HL-60 (cell line): ENCODE measurements at places on chromosomes 7 and 10.

GRCh38 chr10:92593619-92594588 is 974 bp downstream of the KIF11 start:
- no peak for DNase-seq

- no peak for DNase-seq
Measured at GRCh38 chr7:55966851-55967250, 2.5 kb downstream of the NIPSNAP2 start.

DNA sequence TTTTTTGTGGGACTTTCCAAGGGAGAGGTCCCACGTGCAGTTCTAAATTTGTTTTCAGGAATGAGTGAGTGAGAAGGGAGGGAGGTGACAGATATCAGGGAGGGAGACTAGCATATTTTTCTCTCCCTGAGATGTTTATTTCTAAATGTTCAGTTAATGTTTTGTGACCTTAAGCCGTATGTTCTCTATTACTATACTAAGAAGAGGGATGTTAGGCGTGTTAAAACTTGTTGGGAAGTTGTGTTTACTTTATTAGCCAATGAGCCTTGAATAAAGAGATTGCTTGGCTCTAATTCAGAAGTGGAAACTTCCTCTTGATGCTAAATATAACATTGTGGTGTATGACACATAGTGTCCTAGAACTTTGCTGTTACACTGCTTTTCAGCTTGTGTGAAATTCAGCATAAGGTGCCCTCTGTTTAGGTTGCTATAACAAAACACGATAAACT is 37.3 kb downstream of the DNAH11 start:
- DNase-seq, result peak; percentile 29

DNA sequence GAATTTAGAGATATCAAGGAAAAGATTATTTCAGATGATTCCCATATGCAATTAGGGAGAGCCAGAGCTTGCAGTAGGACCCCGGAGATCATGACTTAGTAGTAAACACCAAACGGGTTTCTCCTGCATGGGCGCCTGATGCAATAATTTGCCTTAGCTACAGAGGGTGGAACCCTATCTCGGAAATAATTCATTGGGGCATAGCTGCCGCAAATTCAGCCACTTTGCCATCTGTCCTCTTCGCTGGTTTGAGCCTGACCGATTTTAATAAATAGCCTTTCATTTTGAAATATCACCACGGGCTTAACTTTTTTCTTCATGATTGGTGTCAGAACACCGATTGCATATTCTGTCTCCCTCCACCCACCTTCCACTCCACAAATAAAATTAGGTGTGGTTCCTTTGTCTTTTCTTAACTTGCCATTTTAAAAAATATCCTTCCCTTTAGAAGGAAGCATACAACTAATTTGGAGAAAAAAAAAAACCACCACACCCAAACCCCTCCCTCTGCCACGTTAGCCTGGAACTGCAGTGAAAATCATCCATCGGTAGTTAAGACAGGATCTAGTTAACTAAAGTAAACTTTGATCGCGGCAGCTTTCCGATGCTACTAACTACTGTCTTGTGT is 1.4 kb downstream of the GARS1 start:
- DNase-seq, result no peak

GRCh38 chr7:22305706-22306105 is 51.2 kb downstream of the RAPGEF5 start:
- no peak for DNase-seq

DNA sequence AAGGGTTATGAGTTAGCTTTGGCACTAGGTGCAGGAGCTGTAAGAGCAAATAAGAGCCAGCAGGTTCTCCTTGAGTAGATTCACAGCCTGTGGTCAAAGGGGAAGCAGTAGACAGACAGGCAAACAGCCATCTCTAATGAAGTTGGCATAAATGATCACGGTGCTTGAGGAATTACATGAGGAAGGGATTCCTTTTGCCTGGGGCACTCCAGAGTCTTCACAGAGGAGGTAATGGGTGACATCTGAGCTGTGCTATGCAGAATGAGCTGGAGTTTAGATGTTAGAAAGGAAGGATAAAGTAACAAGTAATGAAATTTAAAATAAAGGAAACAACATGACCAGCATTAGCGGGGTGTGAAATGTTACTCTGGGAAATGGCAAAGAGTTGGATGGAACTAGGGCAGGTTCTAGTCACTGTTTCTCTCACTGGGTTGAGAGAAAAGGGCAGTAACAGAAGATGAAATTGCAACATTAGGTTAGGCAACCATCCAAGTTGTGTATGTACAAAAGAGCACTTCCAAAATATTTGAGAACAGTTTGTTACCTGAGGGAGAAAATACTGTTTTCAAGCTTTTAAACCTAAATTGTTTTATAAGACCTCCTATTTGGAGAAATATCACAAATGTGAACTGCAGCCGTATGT is 613.8 kb downstream of the PHTF2 start:
- no peak for DNase-seq

- no peak for DNase-seq
Measured at GRCh38 chr7:28078036-28078901, 102.3 kb downstream of the JAZF1 start.

- DNase-seq, result no peak
Measured at GRCh38 chr7:71987200-71987767, 424.9 kb downstream of the CALN1 start.

GRCh38 chr10:123272171-123272570 is 118.0 kb downstream of the BUB3 start:
- no peak for DNase-seq
